ENCODE measurements at places on chromosomes 1 and 21.

DNA sequence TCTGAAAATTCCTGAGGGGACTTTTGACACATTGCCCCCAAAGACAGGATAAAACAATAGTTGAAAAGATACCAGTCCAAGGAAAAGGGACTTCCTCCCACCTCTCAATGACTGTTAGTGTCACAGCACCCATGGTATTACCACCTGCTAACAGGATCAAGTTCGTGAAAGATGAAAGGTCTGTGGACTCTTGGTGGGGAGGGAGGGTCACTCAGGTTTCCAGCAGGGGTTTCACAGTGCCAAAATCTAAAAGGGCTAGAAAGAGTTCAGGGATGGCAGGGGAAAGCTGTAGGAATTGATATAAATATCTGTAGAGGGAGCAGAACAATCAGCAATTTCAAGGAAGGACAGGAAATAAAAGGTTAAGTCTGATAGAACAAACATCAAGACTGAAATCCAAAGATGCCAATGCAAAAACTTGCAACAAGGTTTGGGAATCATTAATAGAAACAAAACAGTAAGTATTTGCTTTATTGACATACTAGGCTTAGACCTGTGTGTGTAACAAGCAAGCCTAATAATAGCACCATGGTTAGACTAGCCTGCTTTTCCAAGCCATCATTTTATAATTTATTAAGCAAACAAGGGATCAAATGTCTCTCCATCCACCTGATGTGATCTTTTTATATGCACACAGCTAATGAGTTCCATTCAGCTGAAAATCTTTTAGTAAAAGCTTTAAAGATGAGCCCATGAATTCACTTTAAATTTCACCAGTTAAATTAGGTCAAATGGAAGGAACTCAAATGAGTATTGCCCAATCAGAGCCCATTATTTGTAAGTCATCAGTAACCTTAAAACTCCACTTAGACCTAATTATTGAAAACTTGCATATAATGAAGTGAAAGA lies 3.7 kb downstream of the MCL1 start:
- no peak for DNase-seq

DNA sequence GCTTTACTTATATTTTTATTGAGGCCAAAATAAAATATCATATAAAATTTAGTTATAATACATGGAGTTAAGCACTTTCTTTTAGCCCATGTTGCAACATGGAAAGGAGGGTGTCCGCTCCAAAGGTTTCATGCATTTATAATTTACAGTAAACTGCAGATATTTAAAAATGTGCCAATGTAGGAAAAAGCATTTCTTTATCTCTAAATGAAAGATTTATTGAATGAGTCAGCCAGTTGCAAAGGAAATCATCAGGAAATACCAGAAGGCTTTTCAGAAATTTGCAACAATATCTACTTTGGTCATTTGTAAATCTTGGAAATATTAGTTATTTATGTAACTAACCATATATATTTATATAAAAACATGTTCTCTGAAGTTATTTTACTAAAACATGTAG lies 12.1 kb downstream of the ATP6V1G3 start:
- DNase-seq, result no peak

DNA sequence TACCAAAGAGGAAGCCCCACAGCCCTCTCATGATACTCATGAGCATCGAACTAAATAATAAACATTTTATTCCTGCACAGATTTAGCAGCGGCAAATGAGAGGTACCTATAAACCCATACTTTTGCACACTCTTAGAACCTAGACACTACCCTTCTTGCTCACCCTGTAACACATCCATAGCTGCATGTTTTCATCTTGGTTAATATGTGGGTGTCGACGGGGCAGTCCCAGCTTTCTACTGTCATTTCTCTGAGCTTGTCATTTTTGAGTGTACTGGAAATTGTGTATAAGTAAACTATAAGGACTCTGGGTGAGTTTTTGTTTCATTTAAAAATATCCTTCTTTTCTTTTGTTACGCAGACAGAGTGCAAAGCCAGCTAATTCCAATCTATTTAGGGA lies 25.5 kb downstream of the OVGP1 start:
- DNase-seq, result no peak

GRCh38 chr1:204587621-204588020 lies 71.4 kb downstream of the MDM4 start:
- no peak for DNase-seq

- no peak for DNase-seq
Measured at GRCh38 chr1:7842517-7842916, 10.3 kb downstream of the UTS2 start.

DNA sequence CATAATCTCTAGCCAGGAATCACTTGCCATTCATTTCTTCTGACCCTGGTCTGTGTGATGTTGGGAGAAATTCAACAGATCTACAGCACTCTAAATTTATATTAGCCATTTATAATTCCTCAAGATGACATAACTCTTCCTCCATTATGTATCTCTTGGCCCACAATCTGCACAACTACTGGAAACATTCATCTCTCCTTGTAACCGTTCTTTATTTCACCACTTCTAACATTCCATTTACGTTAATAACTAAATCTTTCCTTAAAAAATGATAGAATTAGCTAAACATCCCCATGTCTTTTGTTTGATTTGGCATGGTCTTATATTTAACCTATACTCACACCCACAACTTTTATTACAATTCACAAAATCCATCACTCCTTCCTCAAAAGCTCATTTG lies 166.0 kb downstream of the COL11A1 start:
- no peak for DNase-seq

DNA sequence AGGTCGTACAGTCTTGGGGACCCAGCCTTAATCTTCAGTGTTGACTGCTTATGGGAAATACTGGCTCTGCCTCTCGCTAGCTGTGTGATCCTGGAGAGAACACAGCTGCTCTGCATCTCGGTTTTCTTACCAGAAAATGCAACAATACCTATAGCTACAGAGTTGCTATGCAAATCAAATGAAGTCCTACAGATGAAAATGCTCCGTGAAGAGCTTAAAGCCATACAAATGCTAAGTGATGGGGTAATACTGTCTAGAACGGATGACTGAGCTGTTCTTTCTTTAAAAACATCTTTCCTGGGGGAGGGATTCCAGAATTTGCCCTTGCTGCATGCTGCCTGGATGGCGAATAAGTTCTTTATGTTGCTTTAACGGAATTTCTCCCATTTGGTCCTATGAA lies 132.0 kb downstream of the ZBTB18 start:
- DNase-seq, result no peak

DNA sequence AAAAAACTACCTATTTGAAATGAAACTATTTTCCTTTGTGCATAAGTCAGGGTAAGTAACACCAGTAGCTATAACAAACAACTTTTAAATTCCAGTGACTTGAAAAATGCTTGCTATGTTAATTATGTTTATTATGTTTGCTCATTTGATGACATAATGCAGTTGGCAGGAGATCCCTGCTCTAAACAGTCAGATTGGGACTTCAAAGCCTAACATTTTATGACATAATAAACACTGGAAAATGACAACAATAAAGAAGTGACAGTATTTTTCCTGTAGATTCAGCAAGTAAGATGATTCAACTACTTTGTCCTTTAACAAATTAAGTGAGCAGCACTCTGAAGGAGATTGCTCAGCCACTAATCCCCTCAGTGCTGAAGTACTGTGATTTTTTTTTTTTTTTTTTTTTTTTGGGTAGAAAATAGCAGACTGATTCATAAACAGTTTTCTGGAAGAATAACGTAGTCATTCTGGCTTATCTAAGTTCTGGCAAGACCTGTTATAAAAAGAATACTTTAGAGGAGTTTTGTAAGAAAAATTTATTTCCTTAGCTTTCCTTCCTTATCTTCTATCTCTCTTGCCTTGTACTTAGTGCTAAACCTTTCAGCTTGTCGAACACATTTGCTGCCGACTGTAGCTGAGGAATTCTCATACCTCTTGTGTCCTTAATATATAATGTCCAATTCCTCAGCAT lies 207.2 kb downstream of the PTGER3 start:
- DNase-seq, result no peak

- DNase-seq, result no peak
Measured at GRCh38 chr1:245095903-245096302, 58.9 kb upstream of the KIF26B start.

DNA sequence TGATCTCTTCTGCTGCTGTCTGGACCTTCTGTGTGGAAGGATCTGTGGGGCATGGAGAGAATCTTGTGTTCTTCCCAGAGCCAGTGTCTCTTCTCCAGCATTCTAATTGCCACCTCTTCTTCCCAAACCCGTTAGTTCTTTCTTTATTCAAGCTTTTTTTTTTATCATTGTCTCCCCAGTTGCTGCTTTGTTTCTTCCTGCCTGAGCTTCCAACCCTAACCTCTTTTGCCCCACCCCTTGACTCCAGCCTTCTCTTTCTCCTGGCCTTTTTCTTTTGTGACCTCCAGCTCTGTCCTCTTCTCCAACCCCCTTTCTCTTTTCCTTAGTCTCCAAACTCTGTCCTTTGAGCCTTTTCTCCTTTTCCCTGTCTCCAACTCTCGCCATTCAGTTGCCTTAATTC lies 4.5 kb downstream of the AGO1 start:
- DNase-seq, result no peak

DNA sequence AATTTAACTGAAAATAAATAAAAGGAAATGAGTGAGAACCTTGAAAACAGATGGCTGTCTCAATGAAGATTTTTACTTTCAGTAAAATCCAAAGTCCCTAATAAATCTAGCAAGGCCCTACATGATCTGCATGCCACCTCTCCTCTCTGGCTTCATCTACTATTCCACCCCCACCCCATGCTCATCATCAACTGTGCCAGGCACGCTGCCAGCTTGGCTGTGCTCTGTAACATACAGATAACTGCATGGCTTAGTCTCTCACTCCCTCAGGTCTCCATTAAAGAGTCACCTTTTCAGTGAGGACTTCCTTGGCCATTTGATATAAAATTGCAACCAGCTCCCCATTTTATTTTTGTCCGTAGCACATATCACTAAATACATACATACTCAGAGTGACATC lies 26.7 kb downstream of the RGSL1 start:
- DNase-seq, result no peak

DNA sequence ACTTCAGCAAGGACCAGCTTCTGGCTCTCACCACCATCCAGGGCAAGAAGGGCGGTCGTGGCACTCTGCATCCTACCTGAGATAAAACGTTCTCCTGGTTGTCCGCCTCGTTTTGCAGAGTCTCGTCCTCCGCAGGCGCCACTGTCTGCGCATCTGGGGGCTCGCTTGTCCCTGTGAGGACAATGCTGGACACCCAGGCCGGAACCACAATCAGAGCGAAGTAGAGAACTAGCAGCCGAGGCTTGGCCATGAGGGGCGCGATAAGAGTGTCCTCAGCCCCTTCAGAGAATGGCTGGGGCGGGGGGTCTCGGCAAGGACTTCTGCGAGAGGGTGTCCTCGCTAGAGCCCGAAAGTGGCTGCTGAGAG lies 505 bp downstream of the OLFML2B start:
- no peak for DNase-seq
